ENCODE measurements at places on chromosomes 12 and 14.

GRCh38 chr14:95077345-95077744 is 80.0 kb downstream of the DICER1 start:
- DNase-seq = no peak

DNA sequence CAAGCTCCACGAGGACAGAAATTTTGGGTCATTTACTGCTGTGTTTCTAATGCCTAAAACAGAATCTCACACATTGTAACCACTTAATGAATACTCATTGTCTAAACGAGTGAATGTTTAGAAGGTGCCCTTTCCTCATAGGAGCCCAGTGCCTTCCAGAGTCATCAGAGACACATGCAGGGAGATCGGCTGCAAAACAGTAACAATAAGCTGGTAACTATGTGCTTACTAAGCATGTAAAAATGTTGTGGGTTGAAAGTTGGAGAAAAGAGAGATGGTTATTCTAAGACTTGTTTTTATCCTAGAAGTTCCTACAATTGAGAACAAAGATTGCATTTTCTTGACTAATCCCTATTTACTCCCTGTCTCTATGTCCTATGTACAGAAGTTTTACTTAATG is 7.4 kb downstream of the TESPA1 start:
- no peak for DNase-seq

DNA sequence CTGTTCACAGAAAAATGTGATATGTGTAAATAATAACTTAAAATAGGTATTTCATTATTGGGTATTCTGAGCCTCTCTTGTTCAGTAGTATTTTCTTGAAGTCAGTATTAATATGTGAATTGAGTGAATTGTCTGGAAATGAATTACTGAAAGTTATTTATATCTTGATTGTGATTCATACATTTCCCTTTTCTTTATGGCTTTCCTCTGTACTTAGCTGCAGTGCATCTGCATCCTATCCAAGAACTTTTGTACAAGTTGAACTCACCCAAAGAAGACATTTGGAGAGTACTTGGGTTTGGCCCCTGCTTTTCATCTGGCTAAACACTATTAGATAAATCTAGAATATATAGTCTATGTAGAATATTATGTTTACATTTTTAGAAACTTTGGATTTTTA is 326.0 kb downstream of the RAD51B start:
- DNase-seq = no peak

GRCh38 chr12:24088751-24089509 is 139.5 kb upstream of the SOX5 start:
- no peak for DNase-seq

DNA sequence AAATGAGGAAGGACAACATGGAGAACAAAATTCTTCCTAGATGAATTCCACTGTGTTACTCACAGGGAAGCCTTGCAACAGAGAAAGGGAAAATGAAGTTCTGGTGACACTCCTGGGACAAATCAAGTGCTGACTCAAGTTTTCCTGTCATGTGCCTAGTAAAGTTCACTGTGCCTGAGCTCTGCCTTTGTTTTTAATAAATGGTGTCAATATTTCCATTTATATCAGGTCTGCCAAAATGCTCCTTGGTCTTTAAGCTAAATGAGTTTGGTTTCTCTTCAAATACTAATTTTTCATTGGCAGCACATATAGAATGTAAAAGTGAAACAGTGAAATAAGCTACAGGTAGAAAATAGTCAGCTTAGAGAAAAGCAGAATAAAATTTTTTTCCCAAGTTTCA is 33.0 kb downstream of the HIGD1C start:
- DNase-seq = no peak

DNA sequence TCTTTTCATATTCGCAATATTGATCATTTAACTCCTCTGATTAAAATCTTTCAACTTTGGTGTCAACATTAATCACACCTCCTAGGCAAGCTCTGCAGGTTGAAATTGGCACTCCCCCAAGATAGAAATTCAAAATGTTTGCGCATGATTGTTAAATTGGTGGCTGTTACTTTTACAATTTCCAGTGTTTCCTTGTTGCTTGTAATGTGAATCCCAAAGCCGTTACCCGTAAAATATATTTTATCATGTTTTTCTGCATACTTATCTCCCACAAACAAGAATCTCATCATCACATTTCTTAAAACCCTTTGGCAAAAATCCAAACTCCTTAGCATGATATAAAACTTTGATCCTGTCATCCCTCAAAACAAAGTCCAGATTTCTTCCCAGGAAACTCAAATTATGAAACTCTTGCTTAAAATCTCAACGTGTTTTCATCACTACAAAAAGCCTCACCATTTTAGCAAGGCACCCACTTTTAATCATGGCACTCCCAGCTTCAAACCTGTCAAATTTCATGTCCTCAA is 14.7 kb downstream of the RTL1 start:
- DNase-seq = no peak

GRCh38 chr14:62957562-62957961 is 87.7 kb downstream of the KCNH5 start:
- DNase-seq = no peak

GRCh38 chr12:115060477-115061168 is 376.6 kb upstream of the TBX3 start:
- no peak for DNase-seq

DNA sequence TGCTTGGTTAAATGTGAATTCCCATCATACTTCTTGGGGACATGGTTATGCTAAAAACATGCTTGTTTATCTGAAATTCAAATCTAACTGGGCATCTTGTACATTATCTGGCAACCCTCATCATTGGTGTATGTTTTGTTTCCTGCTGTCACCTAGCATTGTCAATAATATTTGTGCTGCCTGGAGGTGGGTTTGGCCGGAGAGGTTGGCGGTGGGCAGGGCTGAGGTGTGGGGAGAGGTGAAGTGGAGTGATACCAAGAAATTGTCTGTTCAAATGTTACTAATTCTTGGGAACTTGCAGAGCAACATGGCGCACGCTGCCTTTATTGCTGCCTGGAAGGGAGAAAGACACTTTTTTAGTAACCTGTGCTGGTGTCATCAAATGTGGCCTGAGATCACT is 280.5 kb downstream of the VRK1 start:
- no peak for DNase-seq

DNA sequence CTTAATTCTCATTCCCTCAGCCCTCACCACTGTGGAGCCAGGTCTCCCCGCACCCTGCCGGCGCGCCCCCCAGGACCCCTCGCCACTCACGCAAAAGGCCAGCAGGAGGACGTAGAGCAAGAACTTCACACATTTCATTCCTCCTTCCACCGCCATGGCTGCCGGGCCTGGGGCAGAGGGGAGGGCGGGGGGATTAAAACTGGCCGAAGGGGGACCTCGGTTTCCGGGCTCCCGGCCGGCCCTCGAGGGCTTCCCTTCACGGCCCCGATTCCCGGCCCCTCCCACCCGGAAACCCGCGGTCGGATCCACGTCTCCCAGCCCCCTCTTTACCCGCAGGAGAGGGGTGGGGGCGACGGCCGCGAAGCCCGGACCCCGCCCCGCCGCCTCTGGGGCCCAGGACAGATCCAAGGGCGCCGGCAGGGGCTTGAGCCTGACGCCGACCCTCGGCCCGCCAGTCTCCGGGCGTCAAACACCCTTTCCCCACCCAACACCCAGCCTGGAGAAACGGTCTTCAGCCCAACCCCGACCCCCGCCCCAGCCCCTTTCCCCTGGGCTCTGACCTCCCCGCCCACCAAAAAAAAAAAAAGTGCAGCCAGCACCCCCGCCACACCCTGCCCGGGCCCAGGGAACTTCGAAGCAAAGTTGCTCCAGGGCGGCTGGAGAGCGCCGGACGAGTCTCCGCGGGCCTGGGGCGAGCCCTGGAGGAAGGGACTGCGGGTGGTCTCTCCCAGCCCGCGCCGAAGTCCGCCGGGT is 447 bp downstream of the CD63 start:
- no peak for DNase-seq

DNA sequence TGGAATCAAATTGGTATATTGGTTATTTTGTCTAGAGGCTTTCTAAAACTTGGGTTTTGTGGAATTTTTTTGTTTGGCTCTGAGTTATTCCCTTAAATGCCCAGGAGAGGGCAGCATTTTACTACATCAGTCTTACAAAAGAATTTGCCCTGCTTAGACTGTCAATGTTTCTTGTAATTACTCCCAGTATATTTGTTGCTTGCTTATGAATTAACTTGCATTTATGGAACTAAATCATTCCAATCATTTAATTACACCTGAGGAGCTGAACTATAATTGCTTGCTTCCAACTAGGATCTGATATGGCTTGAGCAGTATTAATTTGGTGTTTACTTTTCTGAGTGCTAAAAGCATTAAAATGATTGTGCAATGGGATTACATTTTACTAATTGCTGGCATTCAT is 48.7 kb downstream of the MIPOL1 start:
- DNase-seq = no peak

GRCh38 chr14:62162998-62163589 is 400.9 kb downstream of the SNAPC1 start:
- DNase-seq = no peak

GRCh38 chr12:67937822-67938221 is 51.4 kb upstream of the IFNG-AS1 start:
- DNase-seq = no peak

GRCh38 chr12:124613151-124613585 is 45.8 kb upstream of the NCOR2 start:
- DNase-seq = no peak

DNA sequence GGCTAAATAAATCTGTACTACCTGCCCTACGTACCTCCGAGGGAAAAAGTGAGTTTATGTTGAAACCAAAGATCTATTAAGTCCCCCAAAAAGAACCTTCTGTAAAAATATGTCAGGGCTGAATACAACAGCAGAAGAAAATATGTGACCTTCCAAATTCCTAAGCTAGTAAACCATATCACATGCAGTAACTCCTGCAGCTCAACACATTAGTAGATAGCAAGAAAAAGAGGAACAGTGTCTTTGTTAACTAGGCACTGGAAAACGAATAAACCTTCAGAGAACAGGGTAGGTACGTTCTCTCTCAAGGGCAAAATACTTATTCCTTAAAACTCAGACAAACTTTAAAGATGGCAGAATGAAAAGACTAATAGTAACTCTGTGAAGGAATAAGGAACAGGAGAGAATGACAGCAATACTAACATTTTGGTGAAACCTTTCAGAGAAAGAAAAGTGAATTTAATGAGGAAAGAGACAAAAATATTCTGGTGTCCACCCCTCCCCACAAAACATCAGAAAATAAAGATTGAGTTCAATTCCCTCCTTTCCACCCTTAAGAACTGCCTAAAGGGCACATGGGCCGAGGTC is 18.0 kb downstream of the CBX5 start:
- DNase-seq = no peak

- no peak for DNase-seq
Observed at GRCh38 chr12:116121453-116121871, 156.0 kb downstream of the MED13L start.

GRCh38 chr14:96852823-96853422 is 55.7 kb downstream of the VRK1 start:
- no peak for DNase-seq

DNA sequence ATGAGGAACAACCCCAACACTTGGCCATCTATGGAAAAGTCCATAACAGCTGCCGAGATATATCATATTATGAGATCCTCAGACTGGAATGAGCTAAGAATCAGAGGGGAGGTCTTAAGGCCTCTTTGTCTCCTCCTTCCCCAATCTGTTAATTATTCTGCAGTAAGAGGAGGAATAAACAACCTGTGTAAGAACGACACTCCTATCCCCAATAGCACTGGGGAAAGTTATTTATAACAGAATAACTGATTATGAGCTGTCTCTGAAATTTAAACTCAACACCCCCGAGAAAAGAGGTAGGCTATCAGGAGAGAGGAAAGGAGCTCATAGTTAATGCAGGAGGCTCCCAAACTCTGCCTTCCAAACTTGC is 68.0 kb downstream of the NIN start:
- DNase-seq = no peak

GRCh38 chr14:25400607-25401206 is 350.8 kb upstream of the STXBP6 start:
- DNase-seq = no peak

- DNase-seq = no peak
Observed at GRCh38 chr12:52656616-52657015, 4.6 kb upstream of the KRT2 start.

DNA sequence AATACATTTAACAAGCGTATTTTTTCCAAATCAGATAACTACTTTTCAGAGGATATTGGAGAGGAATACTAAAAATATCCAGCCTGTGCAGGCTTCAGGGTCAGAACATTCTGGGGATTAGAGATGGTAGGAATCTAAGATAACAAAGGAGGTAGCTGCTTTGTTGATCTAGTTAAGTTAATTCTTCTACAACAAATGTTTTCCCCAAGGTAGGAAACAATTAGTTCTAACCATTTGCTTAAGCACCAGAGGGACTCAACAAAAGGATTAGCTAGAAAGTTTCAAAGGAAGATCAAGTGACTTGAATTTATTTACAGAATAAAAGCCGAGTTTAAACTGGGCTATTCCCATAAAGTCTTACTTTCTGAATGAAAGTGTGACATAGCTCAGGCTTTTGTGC is 524.2 kb downstream of the TMTC2 start:
- DNase-seq = no peak

DNA sequence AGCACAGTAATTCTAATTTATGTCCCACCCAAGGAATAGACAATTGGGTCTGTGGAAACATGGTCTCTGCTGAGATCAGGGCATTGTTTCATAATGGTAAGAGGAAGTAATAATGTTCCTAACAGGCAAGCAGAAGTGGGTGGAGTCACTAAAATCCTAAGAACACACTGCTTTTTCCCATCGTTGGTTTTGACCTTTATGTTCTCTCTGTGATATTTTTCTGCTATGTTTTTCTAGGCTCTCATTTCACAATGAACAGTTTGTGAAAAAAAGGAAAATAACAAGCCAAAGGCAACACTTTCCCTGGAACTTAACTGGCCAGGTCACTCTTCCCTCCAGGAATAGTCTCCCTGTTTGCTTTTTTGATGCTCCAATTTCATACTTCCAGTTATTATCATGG is 80.6 kb upstream of the OVCH1 start:
- no peak for DNase-seq

DNA sequence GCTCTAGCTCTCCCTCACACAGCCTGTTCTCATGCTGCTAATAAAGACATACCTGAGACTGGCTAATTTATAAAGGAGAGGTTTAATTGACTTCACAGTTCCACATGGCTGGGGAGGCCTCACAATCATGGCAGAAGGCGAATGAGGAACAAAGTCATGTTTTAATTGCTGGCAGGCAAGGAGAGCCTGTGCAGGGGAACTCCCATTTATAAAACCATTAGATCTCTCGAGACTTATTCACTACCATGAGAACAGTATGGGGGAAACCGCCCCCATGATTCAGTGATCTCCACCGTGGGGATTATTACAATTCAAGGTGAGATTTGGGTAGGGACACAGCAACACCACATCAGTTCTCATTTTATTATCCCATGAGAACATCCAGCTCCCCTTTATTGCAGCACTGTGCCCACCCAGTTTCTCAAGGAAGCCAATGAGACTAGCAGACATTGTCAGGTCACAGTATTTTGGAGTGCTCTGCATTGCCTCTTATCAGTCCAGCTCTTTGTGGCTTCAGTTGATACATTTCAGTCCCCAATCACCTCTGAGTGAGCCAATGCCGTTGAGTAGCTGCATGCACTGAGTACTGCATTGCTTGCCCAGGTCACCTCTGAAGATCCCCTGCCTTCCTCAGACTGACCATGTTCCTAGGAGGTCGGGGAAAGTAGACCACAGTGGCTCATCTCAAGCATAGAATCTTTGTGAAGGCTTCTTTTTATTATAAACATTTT is 131.2 kb downstream of the CRADD start:
- no peak for DNase-seq

GRCh38 chr14:52086711-52087110 is 17.9 kb upstream of the NID2 start:
- DNase-seq = no peak
